ENCODE measurements at places on chromosomes 12 and 14. TPM values are rescaled to one million over a fixed set of nuclear protein-coding genes. Genes with fewer than 3 reads are reported as not detected.

- no peak for DNase-seq
Observed at GRCh38 chr14:55238019-55238680, 33.1 kb upstream of the FBXO34 start.

DNA sequence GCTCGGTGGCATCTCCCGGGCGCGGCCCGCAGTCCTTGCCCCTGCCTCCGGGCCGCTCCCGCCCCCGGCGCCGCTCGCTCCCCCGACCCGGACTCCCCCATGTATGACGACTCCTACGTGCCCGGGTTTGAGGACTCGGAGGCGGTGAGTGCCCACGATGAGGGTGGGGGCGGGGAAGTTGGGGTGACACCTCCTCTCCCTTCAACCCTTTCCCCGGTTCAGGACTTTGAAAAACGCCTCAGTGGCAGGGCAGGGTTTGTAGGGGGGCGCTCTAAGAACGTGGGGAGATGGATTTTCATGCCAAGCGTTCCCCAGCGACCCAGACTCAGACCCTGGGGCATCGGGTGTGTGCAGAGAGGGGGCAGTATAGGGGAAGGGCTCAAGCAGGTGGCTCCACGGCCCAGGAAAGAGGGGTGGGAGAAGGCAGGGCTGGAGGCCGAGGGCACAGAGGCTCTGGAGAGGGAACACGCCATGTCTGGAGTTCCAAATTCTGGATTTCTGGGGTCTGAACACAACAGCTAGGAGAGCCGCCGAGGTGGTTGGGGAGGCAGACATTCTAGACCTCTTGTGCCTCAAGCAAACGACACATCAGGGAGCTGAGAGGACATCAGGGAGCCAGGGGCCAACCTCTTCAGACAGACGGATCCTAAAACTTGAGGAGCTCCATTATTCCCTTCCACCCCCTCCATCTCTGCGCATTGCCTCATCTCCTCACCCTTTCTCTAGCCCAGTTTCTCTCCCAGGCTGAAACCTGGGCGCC lies 715 bp downstream of the CACNB3 start:
- DNase-seq = no peak

- no peak for DNase-seq
Observed at GRCh38 chr12:113506867-113507266, 35.2 kb upstream of the LHX5 start.

DNA sequence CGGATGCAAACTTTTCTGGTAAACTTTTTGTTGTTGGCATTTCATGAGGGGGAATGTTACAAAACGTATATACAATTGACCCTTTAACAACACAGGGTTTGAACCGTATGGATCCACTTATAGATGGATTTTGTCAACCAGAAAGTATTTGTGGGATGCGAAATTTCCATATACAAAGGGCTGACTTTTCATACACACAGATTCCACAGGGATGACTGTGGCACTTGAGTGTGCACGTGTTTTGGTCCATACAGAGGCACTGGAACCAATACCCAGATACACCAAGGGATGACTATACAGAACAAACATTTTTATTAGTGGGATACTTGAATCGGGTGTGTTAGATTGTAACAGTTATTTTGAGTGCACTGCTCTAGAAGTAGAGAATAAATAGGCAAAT lies 29.8 kb upstream of the CCT2 start:
- no peak for DNase-seq

GPHB5 gene
- not detected for total RNA-seq

POTEG gene
- not detected for total RNA-seq

- no peak for DNase-seq
Observed at GRCh38 chr14:103920981-103921854, 7.0 kb upstream of the TDRD9 start.

DNA sequence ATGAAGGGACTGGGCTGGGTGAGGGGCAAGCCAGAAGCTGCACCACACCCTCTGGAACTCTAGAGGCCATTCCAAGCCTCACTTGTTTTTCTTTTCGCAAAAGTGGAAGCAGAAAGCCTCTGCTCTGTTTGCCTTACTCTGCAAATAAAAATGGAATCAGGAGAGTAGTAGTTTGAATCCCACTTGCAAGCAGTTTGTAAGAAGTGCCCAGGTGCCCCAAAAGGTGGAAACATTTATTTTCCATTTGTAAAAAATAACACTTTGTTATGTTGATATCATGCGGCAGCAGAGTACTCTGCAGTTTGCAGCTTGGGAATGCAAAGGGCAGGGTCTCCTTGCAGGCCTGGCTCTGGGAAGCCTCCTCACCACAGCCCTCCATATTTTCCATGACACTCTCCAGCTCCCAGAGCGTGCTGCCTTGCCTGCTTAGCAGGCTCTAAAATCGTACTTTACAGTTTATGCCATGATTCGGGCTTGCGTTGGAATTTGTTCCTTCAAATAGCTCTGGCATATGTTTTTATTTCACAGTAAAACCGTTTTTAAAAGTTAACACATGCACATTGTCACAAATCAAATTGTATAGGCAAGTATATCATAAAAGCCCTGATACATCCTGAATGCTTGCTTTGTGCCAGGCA lies 20.0 kb downstream of the TUNAR start:
- no peak for DNase-seq

- no peak for DNase-seq
Observed at GRCh38 chr14:73344319-73344718, 107.0 kb downstream of the PAPLN start.

PLEK2 gene
- total RNA-seq = 13.8 TPM

- no peak for DNase-seq
Observed at GRCh38 chr14:35425850-35426249, 21.3 kb upstream of the NFKBIA start.

Data from glomerular endothelial cell (primary cell).